Mesendoderm (in vitro differentiated cells): ENCODE measurements at places on chromosomes 7 and 10.

DNA sequence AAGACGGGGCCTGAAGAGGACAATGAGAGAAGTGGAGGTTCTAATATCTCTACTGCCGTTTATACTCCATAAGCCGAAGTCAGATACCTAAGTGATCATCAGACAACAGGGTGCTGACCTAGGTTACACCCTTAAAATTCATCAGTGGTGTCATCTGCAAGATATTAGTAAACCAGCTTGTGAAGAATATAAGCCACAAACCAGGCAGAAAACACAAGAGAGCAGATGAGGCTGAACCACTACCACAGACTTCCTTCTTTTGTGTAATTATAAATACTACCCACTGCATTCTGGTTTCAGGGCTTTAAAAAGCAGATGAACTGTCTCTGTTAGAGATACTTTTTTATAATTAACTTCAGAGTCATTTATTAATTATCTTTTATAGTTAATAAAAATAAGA is 69.0 kb upstream of the LRRC17 start:
- no peak for DNase-seq

- no peak for DNase-seq
Observed at GRCh38 chr7:24912874-24913514, 67.0 kb downstream of the OSBPL3 start.

DNA sequence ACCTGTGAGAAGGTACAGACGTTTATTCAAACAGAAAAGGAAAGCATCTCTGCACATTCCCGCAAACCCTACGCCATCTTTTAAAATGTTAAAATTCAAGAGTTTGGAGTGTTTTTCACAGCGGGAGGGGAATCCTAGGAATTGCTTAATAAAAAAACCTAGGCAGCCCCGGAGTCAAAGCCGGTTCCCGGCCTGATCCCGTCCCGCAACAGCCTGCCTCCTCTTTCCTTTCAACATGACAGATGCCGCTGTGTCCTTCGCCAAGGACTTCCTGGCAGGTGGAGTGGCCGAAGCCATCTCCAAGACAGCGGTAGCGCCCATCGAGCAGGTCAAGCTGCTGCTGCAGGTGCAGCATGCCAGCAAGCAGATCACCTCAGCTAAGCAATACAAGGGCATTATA is 123.0 kb upstream of the VSTM2A start:
- no peak for DNase-seq

DNA sequence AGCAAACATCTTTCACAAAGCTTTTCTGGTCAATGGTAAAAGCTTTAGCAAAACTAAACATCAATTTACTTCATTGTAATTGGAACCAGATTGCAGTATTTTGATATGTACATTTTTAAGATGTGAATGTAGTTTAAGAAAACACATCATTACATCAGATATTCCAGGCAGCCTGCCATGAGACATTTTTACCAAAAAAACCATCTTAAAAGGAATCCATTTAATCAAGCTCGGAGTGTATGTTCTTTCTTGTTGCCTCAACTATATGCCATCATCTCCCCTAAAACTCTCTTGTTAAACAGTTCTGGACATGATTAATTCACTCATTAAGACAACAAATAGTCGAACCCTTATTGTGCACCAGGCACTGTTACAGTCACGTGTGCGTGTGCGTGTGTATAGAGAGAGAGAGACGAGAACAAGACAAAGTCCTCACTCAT is 97.5 kb downstream of the UBE2H start:
- DNase-seq: no peak

DNA sequence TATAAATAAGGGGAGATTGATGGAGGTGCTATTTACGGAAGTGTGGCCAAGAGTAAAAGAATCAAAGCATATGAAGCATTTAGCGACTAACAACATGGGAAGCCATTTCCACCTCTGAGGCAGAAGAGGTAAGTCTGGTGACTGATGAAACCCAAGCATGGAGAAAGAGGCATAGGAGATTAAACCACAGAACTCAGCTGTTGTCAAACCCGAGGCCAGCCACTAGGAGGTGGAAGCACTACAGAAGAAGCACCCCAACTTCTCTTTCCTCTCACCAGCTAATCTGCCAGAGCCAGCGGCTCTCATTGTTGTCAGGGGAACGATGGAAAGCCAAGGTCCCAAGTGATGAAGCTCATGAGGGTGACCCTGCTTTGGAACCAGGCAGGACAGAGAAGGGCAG is 19.6 kb upstream of the CNTNAP2 start:
- DNase-seq: peak; percentile 75

GRCh38 chr7:22549667-22550513 is 49.9 kb upstream of the STEAP1B start:
- peak; percentile 90 for DNase-seq

DNA sequence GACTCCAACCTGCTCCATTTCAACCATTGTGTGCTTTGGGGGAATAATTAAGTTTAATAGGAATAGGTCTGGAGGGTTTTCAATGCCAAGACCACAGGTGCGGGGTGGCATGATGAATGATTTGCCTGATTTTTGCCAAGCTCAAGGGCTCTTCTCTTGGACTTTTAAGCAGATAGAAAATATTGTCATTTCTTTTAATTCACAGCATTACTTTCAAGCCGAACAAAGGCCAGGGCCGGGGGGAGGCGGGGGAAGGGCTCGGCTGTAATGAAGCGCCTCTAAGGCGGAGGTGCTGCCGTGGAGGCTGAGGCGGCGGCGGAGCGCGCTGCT is 6.5 kb downstream of the PTF1A start:
- DNase-seq: no peak

- DNase-seq: peak; percentile 63
Observed at GRCh38 chr7:2706685-2707126, 18.7 kb downstream of the AMZ1 start.

DNA sequence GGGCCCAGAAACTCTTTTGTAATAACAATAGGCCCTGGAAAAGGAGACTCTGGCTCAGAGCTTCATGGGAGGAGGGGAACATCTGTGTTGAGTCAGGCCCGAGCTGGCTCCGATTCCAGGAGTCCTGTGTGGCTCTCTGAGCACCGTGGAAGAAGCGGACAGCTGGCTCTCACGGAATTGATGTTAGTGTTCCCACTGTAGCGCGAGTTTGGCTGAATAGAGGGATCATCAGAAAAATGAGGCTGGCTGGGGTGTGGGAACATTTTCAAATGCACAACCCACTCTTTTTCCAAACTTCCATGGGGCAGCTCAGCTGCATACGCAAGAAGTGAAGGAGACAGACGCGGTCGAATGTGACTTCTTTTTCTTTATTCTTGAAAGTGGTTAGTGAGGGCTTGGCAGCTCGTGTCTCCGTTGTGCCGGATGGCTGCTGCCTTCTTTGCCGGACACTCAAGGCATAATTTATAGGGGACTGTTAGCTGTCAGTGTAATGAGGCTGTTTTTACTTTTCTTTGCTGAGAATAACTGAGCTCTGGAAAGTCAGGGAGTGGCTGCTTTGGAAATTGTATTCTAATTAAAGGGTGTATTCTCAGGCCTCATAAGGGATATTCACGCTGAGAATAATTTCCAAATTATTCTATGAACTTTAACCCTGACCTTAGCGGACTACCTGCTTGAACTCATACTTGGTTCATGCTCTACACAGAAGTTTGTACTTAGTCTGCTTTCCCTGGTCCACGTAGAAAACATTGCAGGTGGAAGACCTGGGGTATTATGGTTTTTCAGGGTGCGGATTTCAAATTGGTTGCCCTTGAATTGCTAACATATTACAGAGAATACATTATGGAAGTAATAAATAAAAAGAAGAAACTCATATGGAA is 23.1 kb downstream of the MDFIC start:
- peak; percentile 30 for DNase-seq

- peak; percentile 77 for DNase-seq
Observed at GRCh38 chr10:104638861-104639589, 2.1 kb upstream of the SORCS3 start.

- DNase-seq: no peak
Observed at GRCh38 chr10:121444520-121445165, 153.6 kb downstream of the FGFR2 start.

DNA sequence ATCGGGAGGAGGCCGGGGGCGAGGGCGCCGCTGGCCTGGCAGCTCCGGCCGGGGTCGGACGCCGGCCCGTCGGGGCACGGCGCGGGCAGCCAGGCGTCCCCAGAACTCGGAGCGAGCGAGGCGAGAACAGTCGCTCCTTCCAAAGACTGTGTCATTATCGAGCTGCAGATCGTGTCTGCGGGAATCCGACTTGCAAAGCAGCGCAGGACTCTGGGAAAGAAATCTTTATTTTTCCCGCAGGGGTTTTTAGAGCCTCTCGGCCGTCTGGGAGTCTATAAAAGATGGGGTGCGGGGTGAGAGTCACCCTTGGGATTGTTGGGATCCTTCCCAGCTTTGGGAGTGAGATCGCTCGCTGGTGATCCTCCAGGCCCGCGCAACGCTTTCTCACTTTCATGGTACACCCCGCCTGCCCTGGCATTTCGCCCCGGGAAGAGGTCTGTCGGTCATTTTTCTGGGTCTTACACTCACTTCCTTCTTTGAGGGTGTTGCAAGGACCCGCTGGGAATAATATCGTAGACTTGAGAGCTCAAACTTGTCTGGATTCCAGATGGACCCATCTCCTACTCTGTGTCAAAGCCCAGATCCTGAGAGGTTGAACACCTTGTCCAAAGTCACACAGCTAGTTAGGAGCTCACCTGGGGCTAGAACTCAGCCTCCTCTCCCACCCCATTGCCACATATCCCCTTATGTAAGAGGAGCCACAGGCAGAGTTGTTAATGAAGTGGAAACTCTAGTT is 1.0 kb downstream of the UBTD1 start:
- DNase-seq: peak; percentile 46

- no peak for DNase-seq
Observed at GRCh38 chr7:5797716-5798115, 16.3 kb upstream of the RNF216 start.

- DNase-seq: no peak
Observed at GRCh38 chr10:105967256-105967655, 1197.2 kb downstream of the SORCS1 start.

GRCh38 chr7:74093671-74094223 is 10.1 kb downstream of the LIMK1 start:
- peak; percentile 37 for DNase-seq

DNA sequence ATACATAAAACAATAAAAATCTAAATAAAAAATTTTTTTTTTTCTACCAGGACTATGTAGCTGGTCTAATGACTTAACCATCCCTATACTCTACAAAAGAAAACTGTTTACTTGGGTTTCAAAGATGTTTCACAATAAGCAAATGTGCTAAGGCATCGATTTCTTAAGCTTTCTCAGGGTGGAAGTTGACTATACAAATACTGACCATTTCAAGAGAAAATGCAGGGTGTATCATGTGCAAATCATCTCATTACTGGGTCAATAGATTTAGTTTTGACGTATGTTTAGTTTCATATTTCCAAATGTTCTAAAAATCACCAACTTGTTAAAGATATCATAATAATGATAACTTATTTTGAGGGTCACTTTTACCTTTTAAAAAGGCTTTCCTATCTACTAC is 7.5 kb downstream of the NRP1 start:
- DNase-seq: no peak

DNA sequence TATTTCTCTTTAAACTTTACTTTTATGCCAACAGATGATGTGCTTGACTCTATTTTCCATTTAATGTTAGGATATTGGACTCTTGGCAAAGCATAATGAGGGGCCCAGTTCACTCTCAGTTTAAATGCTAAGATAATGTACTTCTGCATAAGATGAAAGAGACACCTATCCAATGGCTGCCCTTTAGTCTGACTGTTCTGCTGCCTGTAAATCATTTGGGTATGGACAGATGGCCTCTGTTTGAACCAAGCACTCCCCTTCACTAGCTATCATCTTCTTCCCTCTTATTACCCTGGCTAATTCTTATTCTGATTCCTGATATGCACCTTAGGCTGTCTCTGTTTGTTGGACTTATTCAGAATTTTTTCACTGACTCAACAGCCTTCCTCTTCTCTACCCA is 72.1 kb downstream of the SEM1 start:
- no peak for DNase-seq

GRCh38 chr10:58477122-58477521 is 35.5 kb upstream of the BICC1 start:
- peak; percentile 75 for DNase-seq

DNA sequence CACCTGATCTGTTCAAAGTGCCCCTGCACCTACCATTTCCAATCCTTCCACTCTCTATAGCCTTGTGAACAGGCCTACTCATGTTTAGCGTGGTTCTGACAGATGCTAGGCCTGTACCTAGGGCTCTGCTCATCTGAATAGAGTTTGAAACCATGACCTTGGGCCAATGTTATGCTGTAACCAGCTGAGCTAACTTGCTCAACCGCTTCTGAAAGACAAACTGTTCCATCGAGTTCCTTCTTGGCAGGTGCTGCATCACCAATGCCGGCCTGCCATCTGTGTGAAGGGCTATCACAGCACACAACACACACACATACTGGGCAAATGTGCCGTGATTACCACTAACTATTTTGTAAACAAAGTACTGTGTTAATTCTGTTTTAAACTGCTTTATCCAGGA is 419.0 kb upstream of the GALNT17 start:
- no peak for DNase-seq

- peak; percentile 44 for DNase-seq
Observed at GRCh38 chr10:84243759-84244158, 1.1 kb upstream of the RGR start.

GRCh38 chr10:72612203-72612826 is 13.6 kb downstream of the MICU1 start:
- DNase-seq: no peak
